ENCODE measurements at places on chromosomes 16 and 17.
A peak's percentile ranks its signal among the peaks of the same experiment; 100 is the strongest.

GRCh38 chr16:88558457-88559442 is 11.5 kb upstream of the ZC3H18 start:
- DNase-seq: no peak

GRCh38 chr17:42120770-42121769 is at the start of gene KAT2A:
Gene KAT2A, minus strand, starts transcription at chr17:42121367. Its CDS starts 63 bp downstream, at chr17:42121304.
- peak; percentile 95 for DNase-seq

GRCh38 chr17:43125967-43126910 is 1.1 kb upstream of the BRCA1 start:
- no peak for DNase-seq

- DNase-seq: no peak
Observed at GRCh38 chr16:67000384-67001351, 12.3 kb downstream of the CES4A start.

GRCh38 chr16:85733839-85734170 is 17.1 kb downstream of the C16orf74 start:
- no peak for DNase-seq

DNA sequence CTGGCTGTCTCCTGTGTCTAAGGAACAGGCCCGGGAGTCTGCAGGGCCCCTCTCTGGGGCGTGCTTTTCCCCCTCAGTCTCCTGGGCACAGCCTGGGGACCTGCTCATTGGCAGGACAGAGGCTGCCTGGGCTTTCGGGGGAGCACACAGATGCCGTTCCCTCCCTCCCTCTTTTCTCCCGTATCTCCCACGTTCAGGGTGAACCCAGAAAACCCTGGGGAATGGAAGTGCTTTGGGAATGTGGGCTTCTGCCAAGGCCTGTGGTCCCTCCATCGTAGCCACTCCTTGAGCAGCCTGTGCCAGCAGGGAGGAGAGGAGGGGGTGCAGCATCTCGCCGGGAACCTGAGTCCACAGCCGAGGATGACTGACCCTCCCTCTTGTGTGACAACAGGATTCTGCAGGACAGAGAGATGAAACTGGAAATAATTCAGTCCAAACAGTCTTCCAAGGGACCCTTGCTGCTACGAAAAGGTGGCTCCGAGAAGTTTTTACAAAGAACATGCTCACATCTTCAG is 52.0 kb downstream of the RNF213 start:
- DNase-seq: no peak

DNA sequence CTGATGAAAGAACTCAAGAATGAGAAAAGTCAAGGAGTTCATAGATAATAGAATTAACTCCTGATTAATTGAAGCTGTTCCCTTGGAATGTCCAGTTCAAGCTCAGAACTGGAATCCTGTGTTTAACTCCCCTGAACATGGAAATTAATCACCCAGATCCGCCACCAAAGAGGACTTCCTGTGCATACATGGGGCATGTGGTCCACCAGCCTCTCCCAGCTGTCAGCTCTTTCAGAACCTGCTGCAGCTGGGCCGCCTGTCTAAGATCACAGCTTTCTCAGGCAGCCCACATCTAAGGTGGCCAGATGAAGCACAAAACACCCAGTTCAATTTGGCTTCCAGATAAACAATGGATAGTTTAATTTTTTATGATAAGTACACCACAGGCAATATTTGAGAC is 203.7 kb upstream of the COX10 start:
- no peak for DNase-seq

GRCh38 chr16:78866521-78866920 is 734.0 kb downstream of the MAF start:
- no peak for DNase-seq

Data from H54 (cell line).